ENCODE measurements at places on chromosomes 2 and 18.

DNA sequence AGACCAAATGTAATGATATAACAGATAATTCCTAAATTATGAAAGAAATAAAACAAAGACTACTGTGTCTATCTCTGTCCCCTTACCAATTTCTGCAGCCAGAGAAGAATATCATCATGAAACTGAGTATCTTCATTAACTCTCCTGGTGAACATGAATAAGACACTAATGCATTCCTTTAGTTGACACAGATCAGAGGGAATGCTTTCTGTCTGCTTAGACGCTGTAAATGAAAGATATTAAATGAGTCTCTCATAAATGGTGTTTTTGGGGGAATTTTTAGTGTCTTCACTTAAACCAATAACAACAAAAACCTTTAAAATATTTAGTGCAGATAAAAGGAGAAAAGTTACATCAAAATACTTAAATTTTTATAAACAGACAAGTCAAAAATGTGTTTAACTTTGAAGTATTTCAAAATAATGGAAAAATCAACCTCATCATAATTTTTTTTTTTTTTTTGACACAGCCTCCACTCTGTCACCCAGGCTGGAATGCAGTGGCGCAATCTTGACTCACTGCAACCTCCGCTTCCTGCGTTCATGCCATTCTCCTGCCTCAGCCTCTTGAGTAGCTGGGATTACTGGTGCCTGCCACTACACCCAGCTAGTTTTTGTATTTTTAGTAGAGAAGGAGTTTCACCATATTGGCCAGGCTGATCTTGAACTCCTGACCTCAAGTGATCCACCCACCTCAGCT is 16.0 kb downstream of the EPG5 start:
- DNase-seq: no peak

DNA sequence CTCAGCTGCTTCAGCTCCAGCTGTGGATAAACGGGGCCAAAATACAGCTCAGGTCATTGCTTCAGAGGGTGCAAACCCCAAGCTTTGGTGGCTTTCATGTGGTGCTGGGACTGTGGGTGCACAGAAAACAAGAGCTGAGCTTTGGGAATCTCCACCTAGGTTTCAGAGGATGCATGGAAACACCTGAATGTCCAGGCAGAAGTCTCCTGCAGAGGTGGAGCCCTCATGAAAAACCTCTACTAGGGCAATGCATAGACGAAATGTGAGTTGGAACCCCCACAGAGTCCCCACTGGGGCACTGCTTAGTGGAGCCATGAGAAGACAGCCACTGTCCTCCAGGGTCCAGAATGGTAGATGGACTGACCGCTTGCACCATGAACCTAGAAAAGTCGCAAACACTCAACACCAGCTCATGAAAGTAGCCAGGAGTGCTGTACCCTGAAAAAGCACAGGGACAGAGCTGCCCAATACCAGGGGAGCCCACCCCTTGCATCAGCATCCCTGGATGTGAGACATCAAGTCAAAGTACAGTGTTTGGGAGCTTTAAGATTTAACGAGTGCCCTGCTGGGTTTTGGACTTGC is 147.9 kb upstream of the SOX11 start:
- DNase-seq: no peak

DNA sequence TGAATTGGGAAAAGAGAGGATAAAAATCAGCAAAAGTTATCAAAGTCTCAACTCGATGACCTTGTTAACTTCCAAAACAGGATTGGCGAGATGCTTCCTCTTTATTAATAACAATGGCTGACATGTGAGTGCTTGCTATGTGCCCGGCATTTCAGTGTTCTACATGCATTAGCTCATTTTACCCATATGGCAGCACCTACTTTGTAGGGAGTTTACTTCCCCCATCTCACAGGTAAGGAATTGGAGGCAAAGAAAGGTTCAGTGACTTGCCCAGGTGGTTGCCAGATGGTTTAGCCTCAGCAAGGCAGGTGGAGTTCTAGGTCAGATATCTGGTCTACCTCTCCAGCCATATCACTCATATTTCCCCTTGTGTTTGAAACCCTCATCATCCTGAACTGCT is 12.4 kb downstream of the TFCP2L1 start:
- no peak for DNase-seq

GRCh38 chr2:156486147-156486546 is 50.0 kb downstream of the GPD2 start:
- no peak for DNase-seq

GRCh38 chr2:179826297-179826696 is 35.1 kb downstream of the ZNF385B start:
- DNase-seq: no peak

GRCh38 chr18:3526421-3527354 is 76.7 kb downstream of the TGIF1 start:
- DNase-seq: no peak

DNA sequence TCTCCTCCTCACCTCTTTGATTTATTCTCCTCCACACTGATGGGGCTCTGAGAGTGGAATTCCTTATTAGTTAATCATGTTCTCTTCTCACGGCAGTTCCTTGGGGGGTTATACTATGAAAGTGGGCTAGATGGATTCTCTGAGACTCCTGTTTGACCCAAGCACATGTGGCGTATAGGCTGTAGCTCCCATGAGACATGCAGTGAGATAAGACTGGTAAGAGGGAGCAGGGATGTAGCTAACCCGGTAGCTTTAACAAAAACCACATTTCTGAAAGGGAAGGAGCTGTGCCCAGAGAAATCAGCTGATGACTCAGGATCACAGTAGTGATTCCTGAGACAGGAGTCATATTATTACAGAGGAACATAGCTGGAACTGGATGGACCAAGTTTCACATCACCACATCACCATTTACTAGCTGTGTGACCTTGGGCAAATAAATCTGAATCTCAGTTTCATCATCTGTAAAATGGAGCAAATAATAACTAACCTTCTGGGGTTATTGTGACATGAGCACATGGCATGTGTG is 82.9 kb downstream of the CRIM1 start:
- DNase-seq: no peak

DNA sequence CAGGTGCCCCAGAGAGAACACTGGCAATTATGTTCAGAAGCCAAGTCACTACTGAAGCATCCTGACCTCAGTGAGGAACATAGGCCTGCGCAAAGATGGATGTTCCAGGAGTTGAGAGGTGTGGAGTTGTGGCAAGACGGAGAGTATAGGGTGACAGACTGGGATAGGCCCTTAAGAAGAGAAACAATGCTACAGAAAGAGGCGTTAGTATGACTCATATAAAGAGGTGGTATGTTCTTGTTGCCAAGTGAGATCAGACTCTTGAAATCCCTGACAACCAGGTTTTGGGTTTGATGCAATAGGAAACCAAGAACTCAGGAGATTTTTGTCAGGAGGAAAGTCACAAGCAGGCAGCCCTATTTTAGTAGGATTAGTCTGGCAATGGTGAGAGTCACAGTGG is 185.6 kb downstream of the RIT2 start:
- DNase-seq: no peak

- no peak for DNase-seq
These were observed 93.5 kb downstream of the TNS1 start for GRCh38 chr2:217909156-217909820.

DNA sequence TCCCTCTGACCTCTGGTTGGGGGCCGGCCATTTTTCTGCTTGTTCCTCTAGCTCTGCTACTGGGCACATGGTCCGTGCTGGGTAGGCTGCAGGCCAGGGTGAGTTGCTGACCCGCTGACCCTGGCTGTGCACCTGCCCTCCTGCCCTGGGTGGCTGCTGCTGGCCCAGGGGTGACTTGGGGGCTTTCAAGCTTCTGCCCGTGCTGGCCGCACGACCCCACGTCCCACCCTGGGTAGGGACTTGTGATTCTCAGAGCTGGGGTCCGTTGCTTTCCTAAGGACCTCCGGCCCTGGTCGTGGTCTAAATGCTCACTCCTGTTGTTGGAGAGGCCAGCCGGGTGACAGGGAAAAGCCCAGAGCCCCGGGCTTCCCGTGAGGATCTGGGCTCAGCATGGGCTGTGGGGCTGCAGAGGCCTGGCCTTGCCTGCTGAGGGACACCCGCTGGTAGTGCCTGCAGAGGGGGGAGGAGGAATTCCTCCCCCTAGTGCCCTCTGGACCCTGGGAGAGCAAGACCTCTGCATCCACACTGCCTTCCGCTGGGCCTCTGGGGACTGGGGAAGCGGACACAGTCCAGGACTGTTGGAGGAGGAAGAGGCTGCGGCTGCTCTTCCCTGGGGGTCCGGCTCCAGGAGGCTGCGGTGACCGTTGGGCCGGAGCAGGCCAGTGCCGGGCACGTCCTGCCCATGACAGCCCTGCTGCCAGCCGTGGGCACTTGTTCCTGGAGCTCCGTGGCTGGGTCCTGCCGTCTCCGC is 6.3 kb upstream of the GAL3ST2 start:
- no peak for DNase-seq

DNA sequence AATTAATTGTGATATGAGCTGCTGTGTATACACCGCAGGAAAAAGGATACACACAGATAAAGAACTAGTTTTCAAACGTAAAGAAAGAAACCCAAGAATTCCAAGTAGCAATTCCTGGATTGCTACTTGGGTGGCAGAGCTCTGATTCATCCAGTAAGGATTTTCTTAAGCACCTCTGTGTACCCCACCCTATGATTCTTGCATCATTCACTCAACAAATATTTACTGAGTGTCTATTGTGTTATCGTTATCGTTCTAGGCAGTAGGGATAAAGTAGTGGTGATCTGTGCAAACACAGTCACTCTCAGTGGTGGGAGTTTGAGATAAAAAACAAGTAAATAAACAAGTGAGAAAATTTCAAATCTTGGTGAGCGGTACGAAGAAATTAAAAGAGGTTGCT is 4.9 kb upstream of the TMEM200C start:
- no peak for DNase-seq

DNA sequence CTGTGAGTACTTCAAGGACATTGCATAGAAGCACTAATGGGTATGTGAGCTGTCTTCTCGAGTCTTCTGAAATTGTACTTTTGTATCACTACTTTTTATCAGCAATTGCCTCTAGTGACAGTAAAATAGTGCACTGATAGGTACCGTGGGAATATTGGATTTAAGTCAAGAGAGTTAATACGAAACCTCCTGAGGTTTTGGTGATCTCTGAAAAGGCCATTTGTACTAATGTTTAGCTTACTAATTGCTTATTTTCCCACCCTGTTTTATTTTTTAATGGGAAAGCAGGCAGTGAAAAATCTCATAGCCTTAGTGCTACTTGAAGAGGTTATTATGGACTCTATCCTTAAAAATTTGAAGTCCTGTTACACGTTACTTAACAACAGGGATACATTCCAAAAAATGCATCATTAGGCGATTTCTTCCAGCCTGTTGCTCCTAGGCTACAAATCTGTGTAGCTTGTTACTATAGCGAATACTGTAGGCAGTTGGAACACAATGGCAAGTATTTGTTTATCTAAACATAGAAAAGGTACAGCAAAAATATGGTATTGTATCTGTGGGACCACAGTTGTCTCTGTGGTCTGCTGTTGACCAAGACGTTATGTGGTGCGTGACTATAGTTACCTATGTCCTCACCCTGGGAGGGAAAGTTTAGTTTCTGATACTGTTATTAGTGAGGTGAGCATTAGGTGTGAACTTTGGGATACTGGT is 65.9 kb downstream of the CAB39 start:
- no peak for DNase-seq

DNA sequence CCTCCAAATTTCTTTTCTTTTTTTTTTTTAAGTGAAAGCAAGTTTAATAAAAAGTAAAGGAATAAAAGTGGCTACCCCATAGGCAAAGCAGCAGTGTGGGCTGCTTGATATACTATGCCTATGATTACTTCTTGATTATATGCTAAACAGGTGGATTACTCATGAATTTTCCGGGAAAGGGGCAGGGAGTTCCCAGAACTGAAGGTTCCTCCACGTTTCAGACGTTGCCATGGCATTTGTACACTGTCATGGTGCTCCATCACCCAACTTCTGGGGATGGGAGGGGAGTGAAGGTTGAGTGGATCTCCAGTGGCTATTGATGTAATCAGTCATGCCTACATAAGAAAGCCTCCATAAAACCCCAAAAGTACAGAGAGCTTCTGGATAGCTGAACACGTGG is 176.2 kb downstream of the CYP26B1 start:
- DNase-seq: no peak

- DNase-seq: no peak
These were observed 101.8 kb downstream of the ETAA1 start for GRCh38 chr2:67498931-67499330.

DNA sequence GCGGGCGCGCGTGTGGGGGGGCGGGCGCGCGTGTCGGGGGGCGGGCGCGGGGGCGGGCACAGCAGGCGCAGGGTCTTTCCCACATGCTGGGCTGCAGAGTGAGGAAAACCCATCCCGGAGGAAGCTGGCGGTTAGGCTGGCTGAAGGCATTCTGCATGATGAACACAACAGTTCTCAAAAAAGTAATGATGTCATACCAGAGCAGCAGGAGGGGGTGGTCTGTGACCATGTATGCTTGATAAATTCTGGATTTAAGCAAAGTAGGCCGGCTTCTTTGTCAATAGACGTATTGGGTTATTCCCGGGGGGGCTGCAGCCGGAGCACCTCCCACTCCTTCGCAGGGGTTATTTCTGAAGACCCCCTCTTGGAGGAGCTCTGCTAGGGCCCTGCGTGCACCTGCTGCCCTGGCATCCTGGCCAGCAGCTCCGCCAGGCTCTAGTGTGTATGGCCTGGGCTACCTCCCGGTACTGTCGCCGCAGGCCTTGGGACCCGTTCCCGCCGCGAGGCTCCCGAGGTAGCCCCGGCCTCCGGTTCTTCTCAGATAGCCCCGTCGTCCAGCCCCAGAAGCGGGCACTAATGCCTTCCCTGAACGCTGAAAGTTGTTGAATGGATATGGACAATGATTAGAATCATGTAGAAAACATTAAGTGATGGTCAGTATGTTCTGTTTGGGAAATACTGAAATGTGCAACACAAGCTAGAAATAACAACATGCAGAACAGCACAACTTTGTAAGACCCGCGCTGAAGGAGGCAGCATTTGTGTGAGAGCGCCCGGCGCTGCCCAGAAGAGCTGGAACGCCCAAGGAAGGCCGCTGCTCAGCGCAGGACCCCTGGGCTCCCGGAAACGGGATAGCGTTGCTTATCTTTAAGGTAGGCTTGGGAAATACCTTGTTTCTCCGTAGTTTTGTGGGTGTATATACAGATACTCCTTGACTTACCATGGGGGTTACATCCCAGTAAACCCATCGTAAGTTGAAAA is 101.4 kb upstream of the RAB6C start:
- DNase-seq: peak; percentile 32

- no peak for DNase-seq
These were observed 523.9 kb downstream of the TNS1 start for GRCh38 chr2:217478831-217479455.

- DNase-seq: no peak
These were observed 56.6 kb downstream of the LCLAT1 start for GRCh38 chr2:30503695-30504052.

DNA sequence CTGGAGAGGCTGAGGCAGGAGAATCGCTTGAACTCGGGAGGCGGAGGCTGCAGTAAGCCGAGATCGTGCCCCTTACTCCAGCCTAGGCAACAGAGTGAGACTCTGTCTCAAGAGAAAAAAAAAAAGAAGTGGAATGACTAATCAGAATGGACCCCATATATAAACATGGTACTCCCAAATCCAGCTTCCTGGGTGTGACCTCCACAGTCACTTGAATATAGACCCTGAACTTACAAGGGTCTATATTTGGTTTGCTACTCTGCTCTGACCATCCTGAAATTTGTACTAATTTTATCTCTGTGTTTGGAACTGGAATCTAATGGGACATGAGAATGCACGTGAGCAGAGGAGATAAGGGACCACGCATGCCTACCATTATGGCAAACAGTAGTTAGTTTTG is 275.0 kb downstream of the TNS1 start:
- DNase-seq: no peak

Measured in right renal pelvis (tissue), 4 donors.